NCI-H1105 (cell line): ENCODE measurements at places on chromosomes 2 and 18.
A peak's percentile ranks its signal among the peaks of the same experiment; 100 is the strongest.

DNA sequence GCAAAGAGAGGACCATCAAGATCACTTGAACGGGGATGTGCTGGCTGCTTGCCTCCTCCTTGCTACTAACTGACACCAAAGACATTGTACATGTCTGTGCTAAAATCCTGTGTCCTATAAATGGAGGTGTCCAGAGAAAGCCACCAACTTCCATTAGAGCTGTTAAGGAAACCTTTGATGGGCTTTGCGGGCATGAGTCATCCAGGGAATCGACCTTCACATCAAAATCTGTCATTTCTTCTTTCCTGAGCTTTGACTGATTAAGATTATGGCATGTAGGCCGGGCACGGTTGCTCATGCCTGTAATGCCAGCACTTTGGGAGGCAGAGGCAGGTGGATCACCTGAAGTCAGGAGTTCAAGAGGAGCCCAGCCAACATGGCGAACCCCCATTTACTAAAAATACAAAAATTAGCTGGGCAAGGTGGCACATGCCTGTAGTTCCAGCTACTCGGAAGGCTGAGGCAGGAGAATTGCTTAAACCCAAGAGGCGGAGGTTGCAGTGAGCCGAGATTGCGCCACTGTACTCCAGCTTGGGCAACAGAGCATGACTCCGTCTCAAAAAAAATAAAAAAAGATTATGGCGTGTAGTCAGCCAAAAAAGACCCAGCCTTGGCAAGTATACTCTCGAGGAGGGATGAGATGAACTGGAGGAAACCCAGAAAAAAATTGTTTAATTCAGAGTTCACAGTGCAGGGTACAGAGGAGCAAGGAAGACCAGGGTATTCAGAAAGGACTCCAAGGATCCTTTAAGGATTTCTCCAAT is 115.8 kb downstream of the CABLES1 start:
- no peak for DNase-seq

DNA sequence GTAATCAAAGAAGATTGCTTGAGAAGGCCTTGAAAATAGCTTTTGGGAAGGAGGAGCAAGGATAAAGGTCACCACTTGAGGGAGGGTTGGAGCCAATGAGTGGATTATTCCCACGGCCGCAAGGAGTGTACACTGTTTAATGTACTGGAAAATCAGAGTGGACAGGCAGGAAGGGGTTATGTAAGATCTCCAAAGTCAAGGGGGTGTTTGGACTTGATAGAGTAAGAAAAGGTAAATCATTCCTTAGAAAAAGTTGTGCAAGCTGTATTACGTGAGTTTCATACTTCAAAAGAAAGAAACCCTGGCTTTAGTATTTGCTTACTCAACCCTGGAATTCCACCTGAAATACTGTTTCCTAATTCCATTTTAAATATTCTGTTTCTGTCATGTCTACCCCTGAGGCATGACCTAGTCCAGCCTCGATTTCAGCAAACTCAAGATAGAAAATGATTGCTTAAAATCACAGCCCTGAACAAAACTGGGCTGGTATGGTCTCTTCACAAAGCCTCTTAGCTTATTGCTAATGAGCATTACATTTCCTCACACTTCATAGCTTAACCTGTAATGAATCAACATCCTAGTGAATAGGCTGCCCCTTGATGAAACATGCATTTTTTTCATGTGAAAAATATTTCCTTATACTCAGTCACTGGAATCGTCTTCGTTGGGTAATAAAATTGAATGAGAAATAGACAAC is 1.1 kb downstream of the MREG start:
- no peak for DNase-seq

- DNase-seq, result no peak
Measured at GRCh38 chr18:11784674-11785304, 66.4 kb upstream of the CHMP1B start.

DNA sequence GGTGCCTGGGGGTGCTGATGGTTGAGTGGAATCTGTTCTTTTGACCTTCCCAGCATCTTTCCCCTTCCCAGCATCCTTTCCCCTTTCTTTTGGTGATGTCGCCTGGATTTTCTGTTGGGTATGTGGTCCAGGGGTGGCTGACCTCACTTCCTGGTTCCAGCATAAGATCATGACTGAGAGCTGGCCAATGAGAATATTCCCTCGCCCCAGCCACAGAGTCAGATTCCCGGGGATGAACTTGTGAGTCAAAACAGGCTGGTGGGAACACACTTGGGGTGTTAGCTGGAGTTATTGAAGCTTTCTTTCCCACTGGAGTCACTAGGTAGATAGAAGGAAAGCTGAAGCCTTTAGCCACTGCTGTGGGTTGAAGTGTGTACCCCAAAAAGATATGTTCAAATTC is 28.0 kb upstream of the FOSL2 start:
- DNase-seq, result no peak

- DNase-seq, result no peak
Measured at GRCh38 chr2:217356781-217357180, 496.9 kb upstream of the TNP1 start.

DNA sequence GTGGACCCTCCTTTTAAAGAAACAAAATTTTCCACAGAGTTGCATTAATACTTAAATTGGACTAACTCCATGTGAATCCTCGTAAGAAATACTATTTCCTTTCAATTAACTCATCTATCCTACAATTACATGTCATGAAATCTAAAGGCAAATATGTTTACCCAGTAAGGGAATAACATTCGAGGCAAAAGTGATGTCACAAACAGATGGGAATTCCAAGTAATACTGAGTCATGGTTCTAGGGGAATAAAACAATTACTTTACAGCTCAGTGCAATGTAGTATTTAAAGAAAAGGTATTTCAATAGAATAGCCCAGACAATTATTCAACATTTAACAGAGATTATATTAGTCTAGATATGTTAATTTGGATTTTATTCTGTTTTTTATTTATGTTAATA is 205.8 kb downstream of the ZNF385B start:
- no peak for DNase-seq

- DNase-seq, result peak; percentile 13
Measured at GRCh38 chr2:196515051-196515450, 124.5 kb upstream of the CCDC150 start.

GRCh38 chr2:164797627-164798026 is 44.0 kb downstream of the COBLL1 start:
- DNase-seq, result no peak

DNA sequence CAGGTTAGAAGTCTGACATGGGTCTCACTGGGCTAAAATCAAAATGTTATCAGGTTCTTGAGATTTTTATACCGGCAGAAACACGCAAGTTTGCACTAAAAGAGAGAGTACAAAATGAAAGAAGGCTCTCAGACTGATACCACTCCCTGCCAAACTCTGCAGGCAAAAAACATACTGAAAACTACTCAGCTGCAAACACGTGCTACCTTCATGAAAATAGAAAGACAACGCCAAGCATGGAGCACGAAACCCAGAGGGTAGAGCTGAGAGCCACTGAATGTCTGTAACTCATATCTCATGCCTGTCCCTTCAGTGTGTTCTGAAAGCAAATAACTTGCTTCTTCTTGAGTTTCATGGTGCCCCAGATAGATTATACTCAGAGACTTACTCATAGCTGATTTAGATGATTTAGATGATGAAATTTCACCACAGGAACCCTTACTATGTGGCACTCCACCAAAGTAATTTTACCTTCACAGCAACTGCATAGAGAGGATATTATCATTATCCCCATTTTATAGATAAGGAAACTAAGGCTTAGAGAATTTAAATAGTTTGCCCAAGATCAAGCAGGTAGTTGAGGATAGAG is 313.0 kb upstream of the SLC39A10 start:
- DNase-seq, result no peak

DNA sequence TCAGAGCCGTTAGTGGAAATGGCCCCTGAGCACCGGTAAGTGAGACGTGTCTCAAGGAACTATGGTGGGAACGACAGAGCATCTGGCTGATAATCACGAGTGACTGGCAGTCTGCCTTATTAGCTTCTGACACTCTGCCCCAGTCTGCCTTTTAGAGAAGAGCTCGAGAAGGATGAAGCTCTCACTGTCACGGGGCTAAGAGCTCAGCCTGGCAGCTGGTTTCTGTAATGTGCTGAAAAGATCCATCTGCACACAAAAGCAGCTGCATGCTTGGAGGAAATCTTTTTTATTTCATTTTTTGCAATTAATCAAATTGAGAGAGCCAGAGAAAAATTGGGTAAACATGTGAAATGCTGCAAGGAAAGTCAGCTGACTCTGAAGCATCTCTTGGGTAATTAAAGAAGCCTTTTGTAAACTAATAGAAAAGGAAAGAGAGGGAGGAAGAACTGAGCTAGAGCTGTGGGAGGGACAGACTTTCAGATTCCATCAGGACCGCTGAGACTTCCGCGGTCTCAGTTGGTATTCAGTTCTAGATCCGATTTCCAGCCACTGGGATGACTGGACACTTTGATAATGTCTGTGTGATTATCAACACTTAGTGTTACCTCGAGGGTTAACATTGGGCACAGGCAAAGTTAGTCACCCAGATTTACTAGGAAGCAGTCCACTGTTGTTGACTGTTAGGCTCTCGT is 24.4 kb downstream of the MBP start:
- DNase-seq, result no peak

DNA sequence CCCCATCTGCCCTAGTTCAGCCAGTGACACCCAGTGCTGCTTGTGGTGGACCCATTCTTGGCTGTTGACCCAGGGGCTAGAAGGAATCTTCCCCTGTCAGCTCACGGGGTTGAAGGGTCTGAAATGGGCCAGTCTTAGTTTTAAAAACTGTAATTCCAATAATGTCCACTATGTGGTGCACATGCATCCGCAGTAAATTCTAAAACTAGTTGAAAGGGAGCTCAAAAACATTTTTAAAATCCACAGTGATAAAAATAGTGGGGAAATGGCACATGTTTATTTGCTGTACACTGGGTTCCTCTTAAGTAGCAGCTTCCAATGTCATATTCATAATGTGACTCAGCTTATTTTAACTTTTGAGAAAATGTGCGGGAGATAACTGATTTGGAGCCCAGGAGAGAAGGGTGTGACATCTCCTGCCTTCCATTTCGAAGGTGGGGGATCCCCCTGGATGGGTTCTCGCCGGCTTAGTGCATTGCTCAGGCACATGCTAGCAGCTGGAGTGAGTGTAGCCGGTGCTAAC is 32.8 kb downstream of the GRHL1 start:
- no peak for DNase-seq

DNA sequence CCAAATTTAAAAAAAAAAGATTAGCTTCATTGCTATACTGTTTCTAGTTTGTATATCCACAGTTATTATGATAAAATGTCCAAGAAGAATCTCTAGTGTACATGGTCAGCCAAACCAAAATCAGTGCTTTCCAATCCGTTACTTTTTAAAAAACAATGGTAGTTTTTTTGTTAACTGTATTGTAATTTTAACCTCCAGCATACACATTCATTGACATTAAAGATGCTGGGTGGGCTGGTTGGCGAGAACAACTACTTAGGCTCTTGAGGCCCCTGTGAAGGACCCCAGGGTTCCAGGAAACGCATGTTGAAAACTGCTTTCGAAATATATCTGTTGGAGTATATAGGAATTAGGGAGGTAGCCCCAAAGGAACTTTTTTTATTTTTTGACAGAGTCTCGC is 107.3 kb upstream of the RASGRP3 start:
- DNase-seq, result no peak

- DNase-seq, result no peak
Measured at GRCh38 chr18:49639643-49640391, 78.0 kb downstream of the LIPG start.

DNA sequence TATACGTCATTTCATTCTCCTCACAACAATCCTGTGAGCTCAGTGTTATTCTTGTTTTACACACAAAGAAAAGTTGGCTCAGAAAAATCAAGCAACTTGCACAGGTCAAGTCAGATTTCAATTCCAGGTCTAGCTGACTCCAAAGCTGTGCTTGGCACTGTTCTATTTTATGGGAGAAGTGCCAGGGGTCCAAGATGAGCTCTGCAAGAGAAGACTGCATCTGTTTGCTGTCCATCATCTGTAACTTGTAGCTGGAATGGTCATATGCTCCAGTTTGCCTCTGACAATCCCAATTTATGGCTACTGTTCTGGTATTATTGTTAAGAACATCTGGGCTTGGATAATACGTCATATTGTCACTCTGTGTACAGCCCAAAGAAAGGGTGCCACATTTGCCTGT is 28.9 kb downstream of the KCNF1 start:
- no peak for DNase-seq

DNA sequence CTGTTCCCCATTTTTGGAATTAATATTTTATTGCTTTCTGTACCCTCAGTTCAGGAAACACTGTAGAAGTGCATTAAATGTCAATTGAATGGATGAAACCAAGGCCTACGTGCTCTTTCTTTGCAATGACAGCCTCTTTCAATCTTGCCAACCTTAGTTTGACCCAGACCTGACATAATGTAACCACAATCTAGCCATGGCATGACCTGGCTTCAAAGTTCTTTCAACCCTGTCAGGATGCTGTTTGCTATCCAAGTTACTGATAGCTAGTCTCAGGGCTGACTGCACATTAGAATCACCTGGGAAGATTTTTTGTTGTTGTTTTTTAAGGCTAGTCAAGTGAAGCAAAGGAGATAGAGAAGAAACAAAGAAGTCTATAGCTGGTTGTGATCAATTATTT is 190.9 kb upstream of the PKDCC start:
- no peak for DNase-seq

- DNase-seq, result no peak
Measured at GRCh38 chr2:144452169-144452988, 67.5 kb downstream of the ZEB2 start.

GRCh38 chr2:238644095-238645081 is 203.5 kb upstream of the TWIST2 start:
- no peak for DNase-seq

DNA sequence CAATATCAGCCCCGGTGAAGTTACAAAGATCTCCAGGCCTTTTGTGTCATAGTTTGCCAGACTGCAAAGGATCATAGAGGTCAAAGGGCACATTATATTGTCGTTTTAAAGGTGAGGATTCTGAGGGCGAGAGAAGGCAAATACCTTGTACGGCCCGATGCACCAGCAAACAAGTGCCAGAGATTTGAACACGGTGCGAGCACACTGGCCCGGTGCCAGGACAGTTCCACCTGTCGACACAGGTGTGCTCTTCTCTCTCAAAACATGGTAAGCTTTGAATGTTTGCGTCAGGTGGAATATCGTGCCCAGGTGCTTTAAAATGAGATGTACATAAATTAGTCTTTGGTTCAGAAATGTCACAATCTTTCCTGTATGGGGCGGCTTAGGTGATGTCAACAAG is 776.1 kb upstream of the ID2 start:
- DNase-seq, result peak; percentile 93

DNA sequence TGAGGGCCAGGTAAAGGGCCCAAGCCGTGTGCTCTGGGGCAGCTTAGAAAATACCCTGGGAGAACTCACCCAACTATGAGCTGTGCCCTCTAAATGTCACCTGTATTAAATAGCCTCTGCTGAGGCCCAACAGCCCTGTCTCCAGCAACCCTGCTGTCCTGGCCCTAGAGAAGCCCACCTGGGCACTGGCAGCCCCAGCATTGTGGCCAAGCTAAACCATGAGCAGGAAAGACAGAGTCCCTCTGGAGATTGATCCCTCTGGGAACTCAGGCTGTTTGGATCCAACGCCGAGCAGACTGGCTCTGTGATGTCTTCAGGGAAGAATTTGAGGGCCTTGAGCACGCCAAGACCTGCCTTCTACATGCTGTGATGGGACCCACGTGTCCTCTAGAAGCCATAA is 126.5 kb downstream of the TTC32 start:
- DNase-seq, result no peak
